RWPE2 (cell line): ENCODE measurements at places on chromosomes 4 and X.

GRCh38 chr4:85488416-85488815 is 13.5 kb downstream of the ARHGAP24 start:
- no peak for DNase-seq

- no peak for DNase-seq
Observed at GRCh38 chr4:165152527-165152926, 39.9 kb upstream of the TMEM192 start.

GRCh38 chr4:99403380-99404184 is 31.6 kb downstream of the ADH7 start:
- DNase-seq: no peak

DNA sequence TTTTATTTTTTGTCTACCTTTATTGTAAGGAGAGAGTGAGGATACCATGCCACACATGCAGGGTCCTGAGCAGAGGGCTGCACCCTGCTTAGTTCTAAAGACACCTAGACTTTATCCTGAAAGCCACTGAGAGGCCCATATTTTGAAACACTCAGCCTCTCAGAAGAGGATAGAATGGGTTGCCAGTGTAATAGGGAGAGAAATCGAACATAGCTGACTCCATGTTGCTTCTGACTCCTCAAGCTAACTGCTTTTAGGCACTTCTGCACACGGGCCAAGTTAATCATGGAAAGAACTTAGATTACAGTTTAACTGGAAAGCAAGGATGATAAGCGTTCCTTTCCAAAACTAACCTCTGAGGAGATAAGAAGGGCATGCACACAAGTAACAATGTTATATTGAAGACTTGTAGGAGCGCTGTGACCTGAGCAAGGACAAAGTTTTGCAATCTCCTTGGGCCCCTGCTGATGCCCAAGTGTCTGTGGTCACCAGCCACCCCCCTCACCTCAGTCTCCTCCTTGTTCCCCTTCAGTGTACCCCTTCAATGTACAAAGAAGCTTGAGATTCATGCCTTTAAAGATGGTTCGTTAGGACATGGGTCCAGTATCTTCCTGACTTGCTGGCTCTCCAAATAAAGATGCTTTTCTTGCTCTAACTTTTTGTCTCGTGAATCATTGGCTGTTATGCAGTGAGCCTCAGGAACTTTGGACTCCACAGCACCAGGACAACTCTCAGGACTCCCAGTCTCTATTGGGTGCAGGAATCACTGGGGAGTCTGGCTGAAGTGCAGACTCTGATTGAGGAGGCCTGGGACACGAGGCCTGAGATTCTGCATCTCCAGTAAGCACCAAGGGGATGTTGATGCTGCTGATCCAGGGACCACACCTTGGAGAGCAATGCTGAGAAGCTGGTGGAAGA is 25.4 kb upstream of the CD99 start:
- DNase-seq: no peak

DNA sequence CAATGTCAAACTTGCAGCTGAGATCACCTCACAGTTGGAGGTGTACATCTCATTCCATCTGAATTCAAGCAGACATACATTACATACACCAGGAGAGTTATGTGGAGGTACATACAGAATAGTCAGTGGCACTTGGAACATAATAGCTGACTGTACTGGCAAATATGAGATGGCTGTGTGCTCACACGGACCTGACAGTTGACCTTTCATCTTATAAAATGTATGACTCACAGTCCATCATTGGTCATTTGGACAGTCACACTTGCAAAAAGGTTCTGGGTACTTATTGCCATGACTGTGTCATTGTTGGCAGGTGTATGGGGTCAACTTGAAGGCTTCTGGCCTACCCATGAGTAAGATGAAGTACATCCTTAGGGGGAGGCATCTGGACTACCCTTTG is 88.6 kb upstream of the WDR1 start:
- no peak for DNase-seq

DNA sequence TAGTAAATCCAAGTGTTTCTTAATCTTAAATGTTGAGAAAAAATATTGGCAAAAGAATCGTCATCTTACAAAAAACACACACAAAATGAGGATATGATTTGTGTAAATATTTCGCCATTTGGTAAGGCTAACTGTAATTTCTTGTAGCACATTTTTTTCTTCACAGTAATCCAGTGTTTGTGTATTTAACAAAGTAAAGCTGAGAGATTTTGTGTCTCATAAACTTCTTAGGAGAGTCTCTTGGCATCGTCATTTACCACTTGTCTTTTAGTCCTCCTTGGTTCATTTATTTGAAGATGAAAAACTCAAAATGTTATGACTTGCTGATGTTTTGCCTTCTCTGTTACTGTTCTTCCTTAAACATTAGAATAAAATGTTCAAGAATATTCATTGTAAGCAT is 326.7 kb upstream of the PITX2 start:
- DNase-seq: no peak

DNA sequence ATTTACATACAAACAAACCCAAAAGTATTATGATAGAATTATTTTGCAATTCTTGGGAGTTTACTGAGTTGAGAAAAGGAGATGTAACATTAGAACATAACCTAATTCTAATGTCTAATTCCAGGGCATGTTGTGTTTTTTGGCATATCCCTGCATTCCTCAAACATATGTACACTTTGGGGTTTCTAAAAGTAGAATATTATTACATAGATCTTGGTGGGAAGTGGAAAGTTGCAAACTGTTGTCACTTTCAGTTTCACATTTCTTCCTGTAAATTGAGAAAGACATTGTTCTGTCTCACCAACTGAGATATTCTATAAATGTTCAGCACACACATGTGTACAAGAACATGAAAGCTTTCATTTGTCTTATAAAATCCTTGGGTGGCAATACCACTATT is 24.4 kb upstream of the GBA3 start:
- no peak for DNase-seq

DNA sequence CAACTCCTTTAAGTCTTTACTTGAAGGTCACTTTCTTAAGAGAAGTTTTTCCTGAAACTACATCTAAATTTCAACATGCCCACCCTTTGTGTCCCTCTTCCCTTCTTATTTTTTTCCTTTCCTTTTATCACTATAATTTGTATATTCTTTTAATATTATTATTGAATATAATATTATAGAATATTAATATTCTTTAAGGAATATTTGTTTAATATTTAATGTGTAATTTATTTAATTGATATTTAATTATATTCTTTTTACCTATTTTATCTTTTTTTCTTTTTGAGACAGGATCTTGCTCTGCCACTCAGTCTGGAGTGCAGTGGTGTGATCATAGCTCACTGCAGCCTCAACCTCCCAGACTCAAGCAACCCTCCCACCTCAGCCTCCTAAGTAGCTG is 114.8 kb downstream of the KDR start:
- no peak for DNase-seq

DNA sequence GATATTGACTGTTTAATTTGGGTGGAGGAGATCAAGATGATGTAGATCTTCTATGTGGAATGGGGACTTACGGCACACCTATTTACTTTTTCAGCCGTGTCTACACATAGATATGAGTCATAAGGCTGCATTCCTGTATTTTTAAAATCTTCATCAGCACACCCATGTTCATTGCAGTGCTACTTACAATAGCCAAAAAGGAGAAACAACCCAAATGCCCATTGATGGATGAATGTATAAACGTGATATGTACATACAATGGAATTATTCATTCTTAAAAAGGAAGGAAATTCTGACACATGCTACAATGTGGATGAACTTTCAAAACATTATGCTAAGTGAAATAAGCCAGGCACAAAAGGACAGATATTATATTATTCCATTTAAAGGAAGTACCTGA is 98.6 kb downstream of the AASDH start:
- DNase-seq: no peak

DNA sequence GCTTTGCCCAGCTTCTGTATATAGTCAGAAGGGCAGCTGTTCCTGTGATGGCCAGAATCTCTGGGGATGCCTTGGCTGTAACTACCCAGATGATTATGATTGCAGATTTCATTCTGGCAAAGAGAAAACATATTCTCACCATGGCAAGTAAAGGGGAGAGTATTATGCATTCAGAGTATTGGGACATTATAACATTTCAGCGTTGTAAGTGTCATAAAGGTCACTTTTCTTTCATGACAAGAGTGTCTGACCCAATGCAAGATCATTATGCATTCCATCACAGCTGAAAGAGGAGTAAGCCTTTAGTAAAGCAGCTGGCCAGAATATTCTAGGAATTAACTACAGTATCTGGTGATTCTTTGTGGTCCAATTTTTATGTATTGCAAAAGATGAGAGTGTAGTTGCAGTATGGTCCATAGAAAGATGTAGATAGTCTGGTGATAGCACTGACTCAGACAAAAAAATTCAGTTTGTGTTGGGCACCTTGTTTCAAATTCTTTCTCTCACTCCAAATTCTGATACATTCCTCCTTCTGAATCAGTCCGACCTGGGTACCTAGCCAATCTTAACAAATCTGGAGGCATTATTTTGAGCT is 2366.3 kb downstream of the PCDH7 start:
- DNase-seq: no peak

DNA sequence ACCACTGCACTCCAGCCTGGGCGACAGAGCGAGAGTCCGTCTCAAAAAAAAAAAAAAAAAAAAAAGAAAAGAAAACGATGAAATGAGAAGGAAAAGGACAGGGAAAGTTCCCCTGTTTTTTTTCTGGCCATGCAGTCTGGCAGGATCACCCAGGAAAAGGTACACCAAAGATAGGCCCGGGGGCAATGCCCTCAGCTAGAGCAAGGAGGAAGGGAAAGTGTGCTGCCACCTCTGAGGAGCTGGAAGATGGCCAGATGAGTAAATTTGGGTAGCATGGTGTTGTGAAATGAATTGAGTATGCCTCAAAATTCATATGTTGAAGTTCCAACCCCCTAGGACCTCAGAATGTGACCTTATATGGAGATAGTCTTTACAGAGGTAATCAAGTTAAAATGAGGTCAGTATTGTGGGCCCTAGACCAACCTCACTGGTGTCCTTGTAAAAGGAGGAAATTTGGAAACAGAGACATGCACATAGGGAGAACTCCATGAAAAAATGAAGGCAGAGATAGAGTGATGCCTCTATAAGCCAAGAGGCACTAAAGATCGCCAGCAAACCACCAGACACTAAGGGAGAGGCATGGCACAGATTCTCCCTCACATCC is 28.9 kb downstream of the MAOB start:
- no peak for DNase-seq

- no peak for DNase-seq
Observed at GRCh38 chr4:173264684-173265185, 69.4 kb downstream of the HMGB2 start.

- DNase-seq: no peak
Observed at GRCh38 chr4:153488006-153488891, 22.1 kb downstream of the TMEM131L start.

GRCh38 chr4:187602339-187603092 is 393.1 kb upstream of the ZFP42 start:
- DNase-seq: no peak

DNA sequence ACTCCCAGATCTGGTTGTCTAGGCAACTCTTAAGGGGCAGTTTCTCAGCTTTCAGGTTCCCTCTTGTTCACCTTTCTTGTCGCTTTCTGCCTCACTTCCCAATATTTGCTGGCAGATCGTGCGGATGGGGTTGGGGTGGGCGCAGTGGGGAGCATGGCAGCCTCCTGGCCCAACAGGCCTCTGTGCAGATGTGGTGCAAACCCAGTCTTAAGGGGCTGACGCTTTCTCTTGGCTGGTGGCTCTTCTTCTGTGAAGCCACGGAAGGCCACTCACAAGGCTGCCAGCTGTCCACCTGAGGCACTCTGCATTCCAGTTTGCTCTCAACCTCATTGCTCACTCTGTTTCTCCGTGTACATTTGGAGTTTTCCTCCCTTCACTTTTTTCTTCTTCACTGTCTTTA is 61.7 kb downstream of the NBDY start:
- no peak for DNase-seq

DNA sequence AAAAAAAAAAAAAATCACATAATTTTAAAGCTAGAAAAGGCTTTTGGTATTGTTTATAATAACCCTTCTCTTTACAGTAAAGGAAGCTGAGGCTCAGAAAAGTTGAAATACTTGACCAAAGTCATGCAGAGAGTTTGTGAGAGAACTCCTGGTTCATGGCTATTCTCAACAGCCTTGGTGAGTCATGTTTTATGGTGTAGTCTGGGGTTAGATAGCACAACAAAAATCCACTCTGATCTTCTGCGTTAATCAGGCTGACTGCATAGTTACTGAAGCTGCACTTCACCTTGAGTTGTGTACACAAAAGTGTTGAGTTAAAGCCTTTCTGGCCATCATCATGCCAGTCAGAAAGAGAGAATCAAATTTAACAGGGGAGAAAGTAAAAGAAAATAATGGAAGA is 19.3 kb upstream of the SFRP2 start:
- no peak for DNase-seq

- no peak for DNase-seq
Observed at GRCh38 chrX:9131066-9131465, 97.1 kb upstream of the FAM9B start.

DNA sequence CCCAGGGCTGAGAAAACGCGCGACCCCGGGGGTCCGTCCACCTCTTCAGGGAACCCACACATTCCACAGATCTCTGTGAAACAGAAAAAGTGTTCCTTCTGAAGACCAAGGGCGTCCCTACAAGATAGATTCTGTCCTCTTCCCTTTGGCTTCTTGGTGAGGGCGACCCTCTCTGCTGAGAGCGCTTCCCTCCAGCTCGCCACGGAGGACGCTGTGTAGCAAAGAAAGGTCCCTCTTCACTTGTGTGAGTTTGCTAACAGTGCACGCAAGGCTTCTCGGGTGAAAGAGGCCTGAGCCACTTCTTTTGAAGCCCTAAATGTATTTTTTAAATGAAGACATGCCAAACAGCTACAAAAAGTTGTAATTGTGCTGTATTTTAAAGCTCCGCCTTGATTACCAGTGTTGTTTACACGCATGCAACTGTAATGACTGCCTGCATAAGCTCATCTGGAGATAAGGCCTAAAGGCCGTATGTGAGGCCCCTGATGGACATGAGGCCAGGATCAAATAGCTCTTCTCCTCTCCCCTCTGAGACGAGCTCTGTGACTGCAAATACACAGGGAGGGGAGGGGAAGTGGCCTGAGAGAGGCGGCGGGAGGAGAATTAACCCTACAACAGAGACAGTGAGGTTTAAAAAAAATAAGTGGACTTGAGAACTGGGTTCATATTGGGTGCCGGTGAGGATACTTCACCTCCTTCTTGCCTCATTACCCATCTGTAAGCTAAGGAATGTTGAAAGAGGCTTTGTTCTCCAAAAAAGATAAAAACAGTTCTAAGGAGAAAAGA is 95.5 kb downstream of the SOWAHB start:
- DNase-seq: no peak

- DNase-seq: no peak
Observed at GRCh38 chr4:75844151-75844662, 58.0 kb downstream of the PPEF2 start.

DNA sequence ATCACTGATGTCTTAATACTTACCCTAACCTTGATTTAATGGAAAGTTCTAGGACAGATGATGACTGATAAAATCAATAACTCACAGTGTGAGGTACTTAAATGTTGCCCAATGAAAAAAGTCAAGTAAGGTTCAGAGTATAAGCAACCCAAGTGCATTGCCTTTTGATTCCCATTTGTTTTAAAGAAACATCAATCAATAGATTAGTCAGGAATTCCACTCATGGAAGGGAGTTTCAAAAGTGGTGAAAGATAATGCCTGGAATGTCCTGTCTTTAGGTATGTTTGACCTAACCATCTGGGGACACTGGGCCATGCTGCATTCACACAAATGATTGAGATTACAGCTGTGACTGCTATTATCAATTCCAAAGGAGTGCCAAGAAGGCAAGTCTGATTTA is 259.7 kb downstream of the PPARGC1A start:
- DNase-seq: no peak
